Stimulated activated CD8-positive, alpha-beta memory T cell treated with anti-CD3 and anti-CD28 coated beads, Interleukin-7, amount 100 ng/mL, for 1 hour (primary cell): ENCODE measurements at places on chromosomes 4 and X.

- no peak for DNase-seq
Observed at GRCh38 chr4:25839687-25840086, 23.1 kb downstream of the SEL1L3 start.

DNA sequence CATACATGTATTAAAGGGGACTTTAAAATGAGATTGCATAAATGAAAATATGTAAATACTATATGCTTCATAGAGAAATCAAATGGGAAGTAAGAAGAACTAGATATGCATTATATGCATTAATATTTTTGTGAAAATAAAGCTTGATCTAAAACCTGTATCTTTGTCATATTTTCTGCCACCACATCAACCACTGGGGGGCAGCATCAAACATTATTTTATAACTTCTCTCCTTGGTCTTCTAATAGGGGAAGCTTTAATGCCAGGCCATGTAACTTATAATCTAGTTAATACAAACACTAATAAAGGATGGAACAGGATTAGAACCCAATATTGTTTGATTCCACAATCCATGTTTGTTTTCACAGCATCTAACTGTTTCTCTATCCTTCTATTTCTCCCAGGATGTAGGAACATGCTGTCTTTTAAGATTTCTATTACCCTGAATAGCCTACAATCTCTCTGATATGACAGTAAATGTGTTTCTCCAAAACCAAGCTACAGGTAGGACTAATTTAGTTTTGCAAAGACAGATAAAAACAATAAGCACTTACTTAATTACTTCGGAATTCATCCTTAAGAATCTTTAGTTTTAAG, 10.0 kb downstream of the QRFPR start:
- no peak for DNase-seq

- DNase-seq, result no peak
Observed at GRCh38 chrX:13940671-13941070, 89.0 kb downstream of the GEMIN8 start.

DNA sequence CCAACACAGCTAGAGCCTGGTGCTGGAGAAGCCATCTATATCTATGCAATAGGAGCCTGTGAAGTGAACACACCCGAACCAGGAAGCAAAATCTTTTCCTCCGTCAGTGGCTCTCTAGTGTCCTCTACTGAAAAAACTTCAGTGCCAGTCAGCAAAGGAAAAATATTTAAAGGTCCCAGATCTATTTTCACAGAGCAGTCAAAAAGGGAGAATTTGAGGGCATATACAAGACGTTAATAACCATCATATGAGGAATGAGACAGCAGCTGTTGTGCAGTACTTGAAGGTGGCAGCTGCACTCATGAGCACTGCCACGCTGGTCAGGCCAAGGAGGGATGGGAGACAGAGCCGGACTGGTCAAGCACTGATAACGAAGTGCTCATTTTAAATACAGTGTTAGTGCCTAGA, 14.4 kb downstream of the MCUB start:
- no peak for DNase-seq

- DNase-seq, result no peak
Observed at GRCh38 chr4:40254608-40255392, 58.0 kb downstream of the RHOH start.

DNA sequence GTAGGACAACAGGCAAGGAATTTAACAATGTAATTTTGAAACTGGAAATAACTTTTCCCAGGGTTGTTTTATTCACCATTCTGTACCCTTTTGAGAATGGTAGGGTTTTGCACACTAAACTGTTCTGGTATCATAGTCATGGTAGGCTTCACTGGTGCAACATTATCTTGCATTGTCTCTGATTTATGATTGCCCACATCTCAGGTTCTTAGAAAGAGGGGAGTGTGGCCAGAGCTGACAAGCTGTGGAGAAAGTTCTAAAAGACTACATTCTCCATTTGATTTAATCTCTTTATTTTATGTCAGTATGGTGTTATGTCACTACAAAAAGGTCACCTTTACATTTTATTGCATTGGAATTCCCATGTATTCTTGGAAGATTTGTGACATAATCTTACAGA, 447.3 kb downstream of the GRIA2 start:
- DNase-seq, result no peak

DNA sequence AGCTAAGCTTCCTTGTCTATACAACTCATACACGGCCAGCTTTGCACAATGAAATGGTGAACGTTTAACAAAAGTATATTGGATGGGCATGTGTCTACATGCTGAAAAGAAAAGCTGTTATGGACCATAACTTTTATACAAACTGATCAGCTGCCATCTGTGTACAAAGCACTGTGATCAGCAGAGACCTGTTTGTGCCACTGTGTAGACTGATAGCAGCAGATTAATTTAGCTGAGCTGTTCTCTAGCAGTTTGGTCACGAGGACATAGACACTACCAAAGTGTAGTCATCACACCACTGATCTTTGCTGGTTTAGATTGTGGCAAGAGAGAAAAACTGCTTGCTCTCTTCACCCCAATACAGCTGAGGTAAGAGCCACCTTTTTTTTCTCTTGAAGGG, 124.5 kb downstream of the RAPGEF2 start:
- DNase-seq, result no peak

DNA sequence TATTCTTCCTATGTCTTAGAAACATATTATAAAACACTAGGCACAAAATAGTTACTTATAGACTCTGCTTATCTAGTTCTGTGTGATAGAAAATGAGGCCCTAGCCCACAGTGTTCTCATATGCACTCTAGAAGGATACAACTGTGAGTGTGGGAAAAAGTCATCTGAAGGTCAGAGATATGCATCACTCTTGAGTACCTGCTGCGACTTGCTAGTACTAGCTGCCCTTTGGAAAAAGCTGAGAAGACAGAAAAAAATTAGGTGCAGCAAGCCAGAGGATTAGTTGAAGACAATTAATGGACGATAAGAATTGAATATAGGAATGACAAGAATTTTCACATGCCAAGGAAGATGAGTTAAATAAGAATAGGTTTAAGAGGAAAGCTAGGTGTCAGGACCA, 61.3 kb downstream of the MTHFD2L start:
- no peak for DNase-seq

DNA sequence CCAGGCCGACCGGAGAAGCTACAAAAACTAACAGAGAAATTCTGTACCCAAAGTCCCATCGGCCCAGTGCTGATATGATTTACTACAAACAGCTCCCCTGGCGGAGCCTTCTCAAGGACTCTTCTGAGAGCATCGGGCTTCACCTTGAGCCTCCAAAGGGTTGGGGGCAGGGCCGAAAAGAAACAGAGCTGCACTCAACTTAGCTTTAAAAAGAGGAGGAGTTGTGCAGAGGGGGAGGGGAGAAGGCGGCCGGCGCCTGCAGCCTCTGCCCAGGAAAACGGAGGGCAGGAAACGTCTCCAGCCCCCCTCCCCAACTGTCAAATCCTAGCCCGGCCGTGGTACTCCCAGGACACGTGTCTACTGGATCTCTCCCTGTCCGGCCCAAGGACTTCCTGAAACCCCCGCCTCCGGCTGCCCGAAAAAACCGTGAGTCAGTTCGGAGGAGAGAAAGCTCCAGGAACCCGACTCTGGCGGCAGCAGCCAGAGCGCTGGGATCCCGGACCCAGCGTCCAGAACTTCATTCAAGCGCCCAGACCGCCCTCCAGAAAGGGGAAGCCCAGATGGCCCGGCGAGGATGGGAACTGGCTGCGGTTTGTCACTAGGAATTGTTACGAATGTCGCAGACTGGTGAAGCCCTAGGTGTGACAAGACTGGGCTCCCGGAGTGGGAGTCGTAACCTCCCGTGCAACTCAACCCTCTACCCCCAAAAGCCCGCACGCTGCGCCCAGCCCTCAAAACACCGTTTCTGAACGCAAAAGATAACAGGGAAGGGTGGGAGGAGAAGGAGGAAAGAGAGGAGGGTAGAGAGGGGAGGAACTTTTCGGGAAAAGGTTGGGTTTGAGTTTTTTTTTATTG, 973 bp downstream of the ADAMTS3 start:
- no peak for DNase-seq

- no peak for DNase-seq
Observed at GRCh38 chrX:12986164-12986779, 11.4 kb downstream of the TMSB4X start.

GRCh38 chr4:147678796-147679549, 5.0 kb downstream of the PRMT9 start:
- DNase-seq, result no peak

DNA sequence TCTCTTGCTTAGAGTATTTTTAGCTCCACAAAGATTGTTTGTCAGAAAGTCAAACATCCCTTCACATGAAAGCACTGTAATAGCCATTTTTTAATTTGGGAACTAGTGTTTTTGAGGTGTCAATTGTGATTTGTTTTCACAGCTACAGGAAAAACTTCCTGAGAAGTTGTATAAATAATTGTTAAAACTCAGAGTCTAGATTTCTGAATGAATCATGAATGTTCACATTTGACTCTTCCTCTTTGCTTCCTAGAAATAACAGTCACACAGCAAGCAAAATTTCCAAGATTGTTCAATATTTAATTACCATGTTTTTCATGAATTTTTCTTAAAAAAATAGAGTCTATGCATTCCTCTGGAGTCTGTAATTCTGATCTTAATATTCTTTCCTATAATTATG, 156.9 kb upstream of the SLC7A11 start:
- DNase-seq, result no peak

DNA sequence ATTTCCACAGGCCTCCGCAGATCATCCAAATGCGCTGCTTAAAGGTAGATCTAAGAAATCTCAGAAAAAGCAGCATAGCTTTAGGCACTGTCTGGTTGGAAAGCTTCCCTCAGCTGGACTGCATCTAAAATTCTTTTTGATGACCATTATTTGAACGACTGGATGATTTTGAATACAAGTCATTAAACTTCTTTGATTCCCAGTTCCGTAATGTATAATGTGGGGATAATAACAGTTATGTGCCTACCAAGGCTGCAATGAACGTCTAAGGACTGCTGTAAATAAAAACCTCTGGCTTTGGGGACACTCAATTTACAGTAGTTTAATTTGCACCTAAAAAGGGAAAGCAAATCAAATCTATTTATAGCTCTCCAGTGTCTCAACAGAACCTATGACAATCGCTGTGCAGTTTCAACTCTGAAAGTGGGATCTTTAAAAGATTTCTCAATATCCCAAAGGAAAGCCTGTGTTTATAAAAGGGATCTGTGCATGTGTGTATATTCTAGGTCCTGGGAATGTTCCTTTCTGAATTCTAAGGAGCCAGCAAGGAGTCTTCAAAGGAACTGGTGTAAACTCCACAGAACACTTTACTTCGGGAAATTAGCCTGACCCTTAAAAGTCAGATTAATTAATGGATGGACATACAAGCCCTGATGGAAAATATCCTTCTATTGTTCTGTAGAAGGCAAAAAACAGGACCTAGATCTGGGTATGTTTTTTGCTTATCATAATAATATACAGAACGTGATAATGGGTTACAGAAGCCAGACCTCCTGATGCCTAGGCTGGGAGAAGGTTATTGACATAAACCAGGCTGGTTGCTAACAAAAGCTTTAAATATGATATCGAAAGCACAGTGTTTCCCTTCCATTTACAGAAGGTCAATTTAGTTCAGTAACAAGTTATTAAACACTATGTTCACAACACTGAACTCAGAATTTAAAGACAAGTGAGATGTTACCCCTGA, 53.4 kb downstream of the AFAP1 start:
- DNase-seq, result no peak

GRCh38 chr4:174012886-174013259, 270.6 kb downstream of the FBXO8 start:
- no peak for DNase-seq
